Progenitor cell of endocrine pancreas (in vitro differentiated cells): ENCODE measurements at places on chromosomes 6 and 20.

GRCh38 chr6:16618962-16619361 is 142.3 kb downstream of the ATXN1 start:
- DNase-seq, result no peak

DNA sequence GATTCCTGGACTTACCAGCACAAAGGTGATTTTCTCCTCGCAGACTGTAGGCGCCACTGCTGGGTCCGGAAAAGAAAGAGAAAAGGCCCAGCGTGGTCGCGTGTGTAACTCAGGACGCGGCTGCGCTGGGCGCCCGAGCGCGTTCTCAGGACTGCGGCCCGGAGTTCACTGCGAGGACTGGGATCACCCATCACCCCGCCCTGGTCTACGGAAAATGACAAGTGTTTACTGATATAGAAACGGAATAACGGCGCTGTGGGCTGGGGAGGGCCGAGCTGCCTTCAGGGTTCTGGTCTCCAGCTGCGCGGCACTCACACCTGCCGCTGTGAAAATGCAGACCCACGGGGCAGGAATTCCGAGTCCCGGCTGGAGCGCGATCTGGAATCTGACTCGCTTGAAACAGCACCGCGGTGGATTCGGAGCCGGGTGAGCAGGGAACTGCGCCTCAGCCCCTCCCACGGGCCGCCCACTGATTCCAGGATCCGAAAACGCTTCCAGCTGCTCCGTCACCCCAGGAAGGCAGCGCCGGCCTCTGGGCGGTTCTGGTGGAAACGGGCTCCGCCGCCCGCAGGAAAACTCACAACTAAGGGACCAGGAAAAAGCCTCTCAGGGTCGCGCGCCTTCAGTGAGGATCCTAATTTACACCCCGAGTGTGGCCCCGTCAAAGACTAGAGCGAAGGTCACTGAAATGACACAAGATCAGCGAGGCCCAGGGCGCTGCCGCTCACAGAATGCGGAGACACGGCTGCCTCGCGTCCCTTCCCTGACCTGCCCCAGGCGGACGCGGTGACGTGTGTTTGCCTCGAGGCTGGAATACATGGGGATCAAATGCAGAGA is 34.5 kb downstream of the HLA-A start:
- peak; percentile 34 for DNase-seq

GRCh38 chr6:5462856-5463255 is 201.5 kb downstream of the FARS2 start:
- no peak for DNase-seq

DNA sequence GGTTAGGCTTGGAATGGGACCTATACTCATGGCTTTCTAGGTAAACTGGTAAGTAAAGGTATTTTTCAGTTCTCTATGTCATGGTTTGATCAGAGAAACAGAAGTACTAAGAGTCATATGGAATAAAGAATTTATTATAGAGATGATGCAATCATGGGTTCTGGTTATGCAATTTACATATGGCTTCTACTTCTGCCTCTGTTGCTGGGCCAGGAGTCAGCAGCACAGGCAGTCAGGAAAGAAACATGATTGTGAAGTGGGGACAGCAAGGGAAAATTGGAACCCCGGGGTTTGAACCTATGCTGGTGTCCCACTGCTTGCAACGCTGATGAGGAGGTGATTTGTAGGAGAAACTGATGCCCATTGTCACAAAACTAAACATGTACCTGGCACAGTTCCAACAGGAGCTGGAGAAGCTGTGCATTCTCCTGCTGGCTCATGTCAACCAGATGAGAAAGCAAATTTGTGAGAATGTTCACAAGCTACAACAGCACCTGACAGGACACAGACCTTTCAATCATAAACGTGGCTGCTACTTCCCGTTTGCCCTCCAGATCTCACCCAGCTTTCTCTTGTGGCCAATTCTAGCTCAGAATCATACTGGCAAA is 887.1 kb downstream of the TFAP2A start:
- no peak for DNase-seq

DNA sequence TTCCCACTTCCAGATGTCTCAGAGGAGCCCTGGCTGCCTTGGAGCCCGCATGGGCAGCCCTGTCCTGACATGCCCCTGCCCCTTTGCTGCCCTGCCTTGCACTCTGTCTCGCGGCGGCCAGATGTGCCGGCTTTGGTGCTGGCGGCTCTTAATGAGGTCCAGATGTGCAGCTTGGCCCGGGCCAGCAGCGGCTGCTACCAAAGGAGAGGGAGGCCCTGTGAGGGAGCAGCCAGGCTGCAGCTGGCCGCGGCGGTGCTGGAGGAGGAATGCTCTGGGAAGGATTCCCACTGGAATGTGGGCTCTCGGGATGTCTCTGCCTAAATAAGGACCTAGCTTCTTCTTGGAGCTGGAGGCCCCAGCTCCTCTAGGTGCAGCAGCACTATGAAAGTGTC is 72.4 kb downstream of the FGD2 start:
- DNase-seq, result no peak

- no peak for DNase-seq
Observed at GRCh38 chr20:12925863-12926793, 82.6 kb upstream of the SPTLC3 start.

DNA sequence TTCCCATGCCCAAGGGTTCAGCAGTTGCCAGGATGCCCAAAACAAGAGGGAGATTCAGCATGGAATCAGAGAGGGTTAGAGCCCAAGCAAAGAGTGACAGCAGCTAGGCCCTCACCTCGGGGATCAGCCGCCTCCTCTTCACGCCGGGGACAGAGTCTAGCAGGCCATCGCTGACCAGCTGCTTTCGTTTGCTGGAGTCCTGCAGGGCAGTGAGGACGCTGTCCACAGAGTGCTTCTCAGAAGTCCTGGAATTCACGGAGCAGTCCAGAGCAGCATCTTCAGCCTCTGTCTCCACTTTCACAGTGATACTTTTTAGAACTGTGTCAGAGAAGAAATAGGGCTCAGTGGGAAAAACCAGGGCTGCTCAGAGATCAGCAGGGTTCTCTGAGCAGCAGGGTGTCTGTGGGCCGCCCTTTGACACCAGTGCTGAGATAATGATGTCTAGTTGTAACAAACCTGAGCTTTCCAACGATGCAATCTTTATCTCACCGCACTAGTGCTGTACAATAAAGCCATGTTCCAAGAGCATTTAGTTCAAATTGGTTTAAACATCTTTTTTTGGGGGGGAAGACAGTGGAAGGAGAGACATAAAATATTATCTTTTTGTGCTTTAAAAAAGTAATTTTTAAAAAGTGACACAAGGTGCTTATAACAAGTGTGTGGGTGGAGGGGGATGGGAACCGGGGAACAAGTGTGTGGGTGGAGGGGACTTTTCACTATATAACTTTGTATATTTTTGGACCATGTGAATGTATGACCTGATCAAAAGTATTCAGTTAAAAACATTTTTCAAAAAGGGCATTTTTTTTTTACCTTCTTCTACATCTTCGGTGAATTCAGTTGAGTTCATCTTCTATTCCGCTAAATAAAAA is 16.6 kb downstream of the BEND3 start:
- no peak for DNase-seq

- DNase-seq, result no peak
Observed at GRCh38 chr6:52909531-52909930, at the start of gene GSTA3. Gene GSTA3 (minus strand): TSS chr6:52909698. CDS start chr6:52905834, 3,864 bp downstream.

DNA sequence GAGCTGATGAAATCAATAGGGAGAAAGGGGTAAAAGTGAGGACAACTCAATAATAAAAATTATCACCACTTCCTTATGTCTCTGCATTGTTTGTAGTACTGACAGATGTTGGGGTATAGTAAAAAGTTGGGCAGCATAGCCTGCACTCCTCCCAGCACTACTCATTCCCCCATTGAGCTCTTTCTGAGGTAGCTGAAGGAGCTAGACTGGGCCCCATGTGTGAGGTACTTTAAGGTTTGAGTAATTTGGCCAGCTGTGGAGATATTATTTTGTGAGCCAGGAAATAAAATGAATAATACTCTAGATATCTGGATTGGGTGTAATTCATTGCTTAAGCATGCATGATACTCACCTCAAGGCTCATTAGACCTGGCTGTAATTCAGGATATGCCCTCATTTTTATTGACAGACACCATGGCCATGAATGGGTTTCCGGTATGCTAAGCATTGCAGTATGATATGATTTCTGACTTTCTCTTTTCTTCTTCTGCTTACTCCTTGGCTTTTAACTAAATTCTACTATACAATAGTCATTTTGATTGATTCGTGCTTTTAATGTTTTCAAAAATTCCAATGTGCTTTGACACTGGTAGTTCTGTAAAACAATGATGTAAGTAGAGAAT is 283.9 kb upstream of the RIMS1 start:
- no peak for DNase-seq

DNA sequence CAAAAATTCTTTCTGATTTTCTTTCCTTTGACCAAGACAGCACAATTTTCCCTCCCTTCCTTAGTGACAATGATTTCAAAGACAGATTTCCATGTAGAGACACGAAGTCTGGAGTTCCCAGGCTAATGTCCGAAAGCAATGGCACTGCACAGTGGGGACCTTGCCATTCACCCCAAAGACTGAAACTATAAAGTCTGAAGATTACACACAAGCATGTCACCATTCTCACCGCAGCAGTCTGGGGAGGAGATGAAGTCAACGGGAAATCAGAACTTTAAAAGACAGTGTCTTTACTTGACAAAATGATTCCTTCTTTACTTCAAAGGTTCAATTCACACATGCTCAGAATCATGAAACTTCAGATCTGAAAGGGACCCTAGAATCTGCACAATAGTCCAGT is 8.3 kb downstream of the B4GALT5 start:
- no peak for DNase-seq

- DNase-seq, result no peak
Observed at GRCh38 chr6:122758927-122759334, 20.6 kb upstream of the FABP7 start.

DNA sequence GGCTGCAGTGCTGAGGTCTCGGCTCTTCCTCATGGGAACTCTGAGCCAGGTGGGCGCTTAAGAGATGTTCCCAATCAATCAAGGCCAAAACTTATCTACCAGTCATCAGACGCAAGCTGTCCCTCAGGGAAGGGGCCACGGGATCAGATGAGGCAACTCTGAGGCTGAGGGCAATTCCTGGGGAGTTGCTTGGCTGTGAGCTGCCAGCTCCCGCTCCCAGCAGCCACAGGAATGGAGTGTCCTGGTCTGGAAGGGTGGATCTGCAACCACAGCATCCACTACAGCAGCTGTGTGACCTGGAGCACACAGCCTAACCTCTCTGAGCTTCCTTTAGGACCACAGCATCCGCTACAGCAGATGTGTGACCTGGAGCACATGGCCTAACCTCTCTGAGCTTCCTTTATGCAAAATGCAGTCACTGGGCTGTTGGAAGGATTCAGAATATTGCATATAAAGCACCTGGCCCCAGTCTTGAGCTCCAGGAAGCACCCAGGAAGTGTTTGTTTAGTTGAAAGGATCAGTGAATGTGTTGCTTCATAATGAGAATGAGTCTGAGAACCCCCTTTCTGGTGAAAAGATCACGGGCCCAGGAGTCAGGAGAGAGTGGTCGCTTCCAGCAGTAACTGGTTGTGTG is 60.9 kb downstream of the TFAP2C start:
- DNase-seq, result no peak

DNA sequence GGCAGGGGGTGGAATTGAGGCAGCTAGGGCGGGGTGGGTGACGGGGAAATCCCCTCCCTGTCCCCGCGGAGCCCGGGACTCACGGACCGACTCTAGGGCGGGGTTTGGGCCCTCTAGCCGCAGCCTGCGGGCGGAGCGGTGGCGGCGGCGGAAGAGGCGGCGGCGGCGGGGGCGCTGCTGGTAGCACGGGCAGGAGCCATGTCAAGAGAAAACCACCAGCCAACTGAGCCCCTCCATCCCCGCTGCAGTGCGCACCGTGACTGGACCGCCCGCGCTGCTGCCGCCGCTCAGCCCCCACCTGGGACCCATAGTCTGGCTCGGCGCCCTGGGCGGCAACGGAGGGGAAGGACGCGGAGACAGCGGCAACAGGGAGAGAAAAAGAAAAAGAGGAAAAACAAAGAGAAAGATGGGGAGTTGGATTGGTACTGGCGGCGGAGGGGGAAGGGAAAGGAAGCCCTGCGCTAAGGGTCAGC is 1.2 kb upstream of the C6orf62 start:
- peak; percentile 26 for DNase-seq

- DNase-seq, result no peak
Observed at GRCh38 chr6:122809001-122809400, 19.9 kb downstream of the SMPDL3A start.

DNA sequence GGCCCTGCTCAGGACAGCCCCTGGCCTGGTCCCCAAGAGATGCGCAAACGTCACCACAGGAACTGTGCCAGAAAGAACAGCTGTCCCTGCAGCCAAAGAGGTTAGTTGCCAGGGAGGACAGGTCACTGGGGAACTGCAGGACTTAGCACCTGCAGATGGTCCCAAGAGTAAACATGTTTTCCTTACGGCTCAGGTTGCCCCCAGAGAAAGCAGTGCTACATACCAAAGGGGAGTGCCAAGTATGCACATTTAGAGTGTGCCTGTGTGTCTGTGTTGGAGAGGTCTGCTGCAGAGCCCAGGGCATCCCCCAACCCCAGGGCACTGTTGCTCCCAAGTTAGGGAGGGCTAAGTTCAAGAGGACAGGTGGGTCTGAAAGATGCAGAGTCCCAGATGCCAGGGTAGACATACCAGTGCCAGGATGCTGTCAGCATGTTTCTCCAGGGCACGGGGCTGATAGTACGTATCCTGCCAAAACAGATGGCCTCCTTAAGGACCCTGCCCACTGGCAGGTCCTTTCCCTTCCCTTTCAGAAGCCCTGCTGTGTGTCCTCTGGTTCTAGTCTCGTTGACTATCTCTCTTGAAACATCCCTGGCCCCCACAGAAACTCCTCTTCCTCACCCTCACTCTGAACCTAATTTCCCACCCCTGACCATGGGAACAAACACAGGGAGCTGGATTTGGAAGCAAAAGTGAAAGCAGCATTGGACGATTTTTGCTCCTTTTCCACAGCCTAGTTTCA is 1.3 kb downstream of the ABHD16A start:
- DNase-seq, result no peak

GRCh38 chr6:85975957-85976356 is 333.3 kb upstream of the SYNCRIP start:
- DNase-seq, result no peak

GRCh38 chr6:160919723-160920440 is 71.7 kb upstream of the MAP3K4 start:
- DNase-seq, result no peak

GRCh38 chr20:52102126-52102525 is 89.5 kb downstream of the ZFP64 start:
- DNase-seq, result no peak

GRCh38 chr6:156552849-156553248 is 224.3 kb upstream of the ARID1B start:
- DNase-seq, result no peak

GRCh38 chr6:170087941-170088581 is 202.8 kb downstream of the DLL1 start:
- DNase-seq, result no peak

- no peak for DNase-seq
Observed at GRCh38 chr20:50895111-50895830, 36.0 kb downstream of the ADNP start.

DNA sequence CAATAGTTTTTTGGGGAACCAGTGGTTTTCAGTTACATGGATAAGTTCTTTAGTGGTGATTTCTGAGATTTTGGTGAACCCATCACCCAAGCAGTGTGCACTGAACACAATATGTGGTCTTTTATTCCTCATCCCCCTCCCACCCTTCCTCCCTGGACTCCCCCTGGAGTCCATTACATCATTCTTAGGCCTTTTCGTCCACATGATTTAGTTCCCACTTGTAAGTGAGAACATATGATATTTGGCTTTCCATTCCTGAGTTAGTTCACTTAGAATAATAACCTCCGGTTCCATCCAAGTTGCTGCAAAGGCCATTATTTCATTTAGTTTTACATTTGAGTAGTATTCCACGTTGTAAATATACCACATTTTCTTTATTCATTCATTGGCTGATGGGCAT is 28.3 kb downstream of the RPP40 start:
- DNase-seq, result no peak

GRCh38 chr6:154280521-154280920 is 76.1 kb downstream of the IPCEF1 start:
- no peak for DNase-seq
